SJCRH30 (cell line): ENCODE measurements at places on chromosomes 7 and 10. TPM values are rescaled to one million over a fixed set of nuclear protein-coding genes. Genes with fewer than 3 reads are reported as not detected.

GRCh38 chr10:86376403-86376802 lies 9.8 kb upstream of the GRID1 start:
- DNase-seq: no peak

DNA sequence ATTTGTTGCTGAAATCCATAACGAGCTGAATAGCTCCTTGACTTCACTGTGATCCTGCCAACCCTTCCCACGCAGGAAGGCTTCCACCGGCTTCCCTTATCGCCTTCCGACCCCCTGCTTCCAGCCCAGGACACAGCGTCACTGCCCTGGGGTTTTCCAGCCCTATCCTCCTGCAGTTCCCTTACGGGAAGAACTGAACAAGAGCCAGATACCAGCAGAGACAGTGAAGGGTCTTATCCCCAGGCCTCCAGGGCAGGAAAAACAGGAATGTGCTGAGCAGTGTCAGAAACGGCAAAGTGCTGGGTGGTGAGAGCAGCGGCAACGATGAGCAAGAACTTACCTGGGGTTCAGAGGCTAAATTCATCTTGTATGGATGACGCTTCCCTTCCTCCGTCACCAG lies 22.4 kb downstream of the PDLIM1 start:
- DNase-seq: no peak

DNA sequence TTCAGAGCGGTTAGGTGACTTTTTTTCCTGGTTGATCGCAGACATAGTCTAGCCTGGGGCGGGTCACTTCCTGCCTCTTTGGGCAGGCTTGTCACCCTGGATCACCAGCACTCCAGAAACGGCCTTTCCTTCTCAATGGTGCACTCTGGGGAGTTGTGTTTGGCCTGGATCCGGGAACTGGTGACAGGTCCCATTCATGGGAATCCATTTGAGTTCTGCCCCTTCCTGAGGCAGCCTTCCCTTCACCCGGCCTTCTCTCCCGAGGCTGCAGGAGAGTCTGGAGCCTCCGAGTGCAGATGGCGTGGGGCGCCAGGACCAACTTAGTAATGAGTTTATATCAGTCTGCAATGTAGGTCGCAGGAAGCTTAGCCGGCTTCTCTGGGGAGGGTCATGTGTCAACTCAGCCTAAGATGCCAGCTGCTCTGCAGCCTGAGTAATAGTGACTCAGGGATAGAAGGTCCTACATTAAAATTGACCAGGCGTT lies 54.2 kb downstream of the TACR2 start:
- DNase-seq: peak; percentile 20

- no peak for DNase-seq
These were observed 382 bp upstream of the ARMS2 start for GRCh38 chr10:122454071-122454470.

- peak; percentile 14 for DNase-seq
These were observed 196.9 kb upstream of the RHOBTB1 start for GRCh38 chr10:61140765-61141392.

DNA sequence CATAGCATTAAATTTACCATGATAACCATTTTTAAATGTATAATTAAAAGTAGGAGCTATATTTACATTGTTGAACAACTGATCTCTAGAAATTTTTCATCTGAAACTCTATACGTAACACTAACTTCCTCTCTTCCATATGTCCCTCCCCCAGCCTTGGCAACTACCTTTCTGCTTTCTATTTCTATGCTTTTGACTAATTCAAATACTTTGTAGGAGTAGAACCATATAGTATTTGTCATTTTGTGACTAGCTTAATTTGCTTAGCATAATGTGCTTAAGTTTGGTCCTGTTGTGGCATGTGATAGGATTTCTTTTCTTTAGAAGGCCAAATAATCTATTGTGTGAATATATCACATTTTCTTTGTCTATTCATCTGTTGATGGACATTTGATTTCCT lies 225.3 kb upstream of the POT1 start:
- no peak for DNase-seq

DNA sequence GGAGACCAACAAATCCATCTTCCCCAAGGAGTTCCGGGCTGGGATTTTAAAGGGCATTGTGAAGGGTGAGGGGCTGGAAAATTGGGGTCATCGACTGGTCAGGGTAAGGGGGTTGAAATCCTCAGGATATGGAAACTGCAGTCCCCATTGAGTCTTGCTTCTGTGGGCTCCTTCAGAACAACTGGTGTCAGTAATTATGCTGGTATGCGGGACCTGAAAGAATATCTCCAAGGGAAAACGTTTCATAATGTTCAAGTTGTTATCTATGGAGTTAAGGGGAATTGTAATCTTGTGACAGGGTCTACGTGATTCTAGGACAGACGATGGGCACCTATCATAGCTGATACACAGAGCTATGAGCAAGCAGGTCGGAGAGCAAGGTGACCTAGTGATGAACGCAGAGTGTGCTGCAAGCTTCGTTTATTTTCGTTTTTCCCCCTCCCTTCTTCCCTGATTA lies 494 bp upstream of the RHBDD2 start:
- DNase-seq: no peak

DNA sequence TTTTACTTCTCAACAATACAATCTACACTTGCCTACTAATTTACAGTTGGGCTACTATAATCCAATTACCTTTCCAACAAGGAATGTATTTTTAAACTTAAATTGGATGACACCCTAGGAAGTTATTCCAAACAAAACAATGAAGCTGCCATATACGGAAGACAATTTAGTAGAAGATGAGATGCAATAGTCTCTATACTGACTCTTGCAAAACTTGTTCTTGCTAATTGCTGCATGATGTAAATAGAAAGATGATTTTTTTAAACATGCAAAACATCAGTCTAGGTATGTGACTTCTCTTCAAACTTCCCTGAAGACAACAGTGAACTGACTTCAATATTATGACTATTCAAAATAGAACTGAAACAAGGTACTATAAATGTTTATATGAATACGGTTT lies 17.6 kb downstream of the NT5C3A start:
- DNase-seq: no peak

- DNase-seq: no peak
These were observed 7.7 kb downstream of the PON1 start for GRCh38 chr7:95316588-95316987.

DNA sequence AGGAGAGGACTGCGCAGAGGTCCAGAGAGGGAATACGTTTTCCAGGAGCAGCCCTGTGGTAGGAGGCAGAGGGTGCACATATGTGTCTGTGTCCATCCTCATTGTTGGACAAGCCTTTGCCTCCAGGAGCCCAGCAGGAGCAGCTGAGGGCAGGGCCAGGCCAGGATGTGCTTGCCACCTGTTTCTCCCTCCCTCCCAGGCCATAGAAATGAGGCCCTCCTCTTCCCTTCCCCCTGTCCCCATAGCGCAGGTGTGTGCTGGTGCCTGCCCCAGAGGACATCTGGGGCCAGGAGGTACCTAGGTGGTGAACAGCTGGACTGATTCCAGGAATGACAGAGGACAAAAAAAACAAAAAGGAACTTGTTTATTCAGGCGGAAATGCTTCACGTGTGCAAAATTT lies 10.5 kb upstream of the CXCL12 start:
- DNase-seq: no peak

DNA sequence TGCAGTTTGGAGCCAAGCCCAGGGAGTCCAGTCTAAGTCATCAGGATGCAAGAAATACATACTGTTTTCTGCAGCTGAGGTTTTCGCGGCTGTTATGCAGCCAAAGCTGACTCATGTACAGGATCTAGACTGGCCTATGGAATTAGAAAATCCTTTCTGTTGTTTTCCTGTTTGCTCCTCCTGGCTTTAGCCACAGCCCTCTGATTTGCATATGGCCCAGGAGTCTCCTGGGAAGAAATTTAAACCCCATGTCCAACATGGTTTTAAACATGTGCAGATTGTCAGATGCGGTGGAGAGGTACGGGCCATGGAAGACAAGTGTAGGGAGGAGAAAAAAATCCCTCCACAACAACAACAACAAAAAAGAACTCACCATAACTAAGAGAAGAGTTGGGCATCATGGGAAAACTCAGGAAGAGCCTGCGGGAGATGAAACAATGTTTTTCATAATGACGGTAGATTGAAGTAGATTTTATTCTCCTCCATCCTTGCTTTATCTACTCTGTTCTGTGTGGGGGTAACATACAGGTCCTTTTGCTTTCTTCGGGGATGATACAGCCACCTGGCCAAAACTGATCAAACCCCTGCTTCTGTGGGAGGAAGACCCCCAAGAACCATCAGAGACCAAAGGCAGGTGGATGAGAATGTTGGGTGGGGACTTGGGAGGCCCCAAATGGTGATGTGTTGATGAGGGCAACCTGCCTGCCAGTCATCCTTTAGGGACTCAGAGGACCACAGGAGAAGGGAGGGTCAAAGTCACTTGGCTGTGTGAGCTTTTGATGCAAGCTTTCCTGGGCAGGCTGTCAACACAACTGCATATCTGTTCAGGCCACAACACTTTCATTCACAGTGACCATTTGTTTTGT lies 29.8 kb upstream of the GNA12 start:
- DNase-seq: peak; percentile 80

Gene C7orf57
- 0.06 TPM in 1 of 2 replicates, not detected in the other for total RNA-seq

Gene PTPRN2
- 3.8 and 6.0 TPM in 2 replicates for total RNA-seq

Gene ZP3
- total RNA-seq: 0.99 and 1.8 TPM in 2 replicates

Gene HKDC1
- total RNA-seq: 0.06 and 0.08 TPM in 2 replicates

Gene SPDYE11
- total RNA-seq: not detected in 2 replicates

Gene NEUROG3
- total RNA-seq: 0.26 TPM in 1 of 2 replicates, not detected in the other
